ENCODE measurements at places on chromosomes 1 and 21.
A peak's percentile ranks its signal among the peaks of the same experiment; 100 is the strongest.

DNA sequence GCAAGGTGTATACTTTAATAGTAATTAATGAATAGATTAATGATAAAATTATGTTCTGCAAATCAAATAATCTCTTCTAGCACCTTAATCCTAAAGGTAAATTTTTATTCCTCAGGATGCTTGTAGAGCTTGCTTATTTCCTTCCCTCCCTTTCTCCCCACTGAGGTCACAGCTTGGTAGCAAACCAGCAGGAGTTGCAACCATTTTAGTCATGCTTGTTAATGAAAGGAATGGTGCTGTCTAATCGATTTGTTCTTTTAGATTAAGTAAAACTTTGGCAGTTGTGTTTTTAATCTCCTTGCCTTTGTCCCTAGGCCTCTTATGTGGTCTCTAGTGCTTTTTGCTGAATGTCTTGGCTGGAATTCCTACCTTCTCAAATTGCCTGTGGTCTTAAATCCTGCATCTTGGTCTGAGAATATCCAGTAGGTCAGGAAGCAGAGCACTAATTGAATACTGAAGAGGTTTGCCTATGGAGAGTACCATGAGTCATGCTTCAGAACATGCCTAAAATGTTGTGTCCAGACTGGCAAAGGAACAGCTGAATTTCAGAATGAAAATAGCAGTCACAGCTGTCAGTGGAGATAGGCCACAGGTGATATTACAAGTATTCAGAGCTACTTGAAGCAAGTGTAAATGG lies 36.3 kb upstream of the RWDD3 start:
- DNase-seq: no peak

DNA sequence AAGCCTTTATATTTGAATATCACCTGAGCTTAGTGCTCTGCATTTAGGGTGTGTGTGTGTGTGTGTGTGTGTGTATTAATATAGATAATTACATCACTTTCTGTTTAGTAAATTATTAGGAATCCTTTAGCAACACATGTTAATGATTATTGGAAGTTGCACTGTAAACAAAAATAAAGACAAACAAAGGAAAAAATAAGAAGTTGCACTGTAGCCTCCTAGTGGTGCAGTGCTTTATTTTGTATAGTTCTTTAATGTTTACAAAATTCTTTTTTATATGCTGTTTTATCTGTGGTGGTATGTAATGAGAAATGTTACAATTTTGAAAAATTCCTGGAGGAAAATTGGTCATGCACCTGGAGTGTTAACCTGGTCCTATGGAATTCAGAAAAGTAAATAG lies 69.2 kb downstream of the UBE4B start:
- DNase-seq: no peak

DNA sequence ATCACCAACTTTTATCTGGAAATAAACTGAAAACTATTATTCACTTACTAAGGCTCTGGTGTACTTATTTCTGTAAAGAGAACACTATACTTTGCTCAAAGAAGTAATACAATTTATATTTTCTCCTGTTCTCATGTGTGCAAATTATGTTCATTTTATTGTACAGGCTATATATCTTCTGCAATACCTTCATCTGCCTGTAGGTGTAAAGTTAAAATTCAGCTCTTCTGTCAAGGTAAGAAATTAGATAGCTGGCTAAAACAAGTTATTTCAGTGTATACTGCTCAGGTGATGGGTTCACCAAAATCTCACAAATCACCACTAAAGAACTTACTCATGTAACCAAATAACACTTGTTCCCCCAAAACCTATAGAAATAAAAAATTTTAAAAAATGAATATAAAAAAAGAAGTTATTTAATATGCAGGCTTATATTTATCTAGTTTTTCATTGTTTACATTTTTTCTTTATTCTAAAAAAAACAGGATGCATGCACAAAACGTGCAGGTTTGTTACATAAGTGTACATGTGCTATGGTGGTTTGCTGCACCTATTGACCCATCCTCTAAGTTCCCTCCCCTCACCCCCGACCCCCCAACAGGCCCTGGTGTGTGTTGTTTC lies 81.5 kb downstream of the PTGER3 start:
- DNase-seq: peak; percentile 17

DNA sequence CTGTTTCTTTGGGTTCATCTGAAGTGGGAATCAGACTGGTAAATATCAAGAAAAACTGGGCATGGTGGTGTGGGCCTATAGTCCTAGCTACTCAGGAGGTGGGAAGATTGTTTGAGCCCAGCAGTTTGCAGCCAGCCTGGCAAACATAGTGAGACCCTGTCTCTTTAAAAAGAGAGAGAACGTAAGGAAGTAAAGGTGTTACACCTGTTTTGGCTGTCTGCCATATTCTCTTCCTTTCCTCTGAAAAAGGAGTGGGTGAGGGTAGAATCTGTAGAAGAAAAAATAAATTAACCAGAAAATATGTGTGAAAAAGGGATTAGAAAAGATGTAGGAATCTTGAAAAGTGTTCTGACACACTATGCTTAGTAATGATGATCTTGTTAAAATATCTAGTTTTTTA lies 20.0 kb downstream of the AHCYL1 start:
- no peak for DNase-seq

- DNase-seq: peak; percentile 45
Measured at GRCh38 chr1:206735553-206736031, 35.0 kb upstream of the IL19 start.

DNA sequence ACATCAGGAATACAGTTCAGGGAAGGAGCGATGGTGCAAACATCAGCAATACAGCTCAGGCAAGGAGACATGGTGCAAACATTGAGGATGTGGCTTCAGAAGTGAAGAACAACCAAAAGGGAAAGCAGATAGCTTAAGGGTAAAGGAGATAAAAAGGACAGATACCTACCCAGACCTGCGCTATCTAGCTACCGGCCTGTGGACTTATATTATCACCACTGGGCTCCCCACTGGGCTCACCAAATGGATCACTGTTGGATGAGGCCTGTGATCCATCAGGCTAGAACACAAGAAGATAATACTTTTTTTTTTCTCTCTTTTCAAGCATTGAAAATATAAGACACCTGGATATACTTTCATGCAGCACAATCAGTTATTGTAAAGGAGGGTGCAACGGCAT lies 44.7 kb upstream of the C8B start:
- DNase-seq: no peak

DNA sequence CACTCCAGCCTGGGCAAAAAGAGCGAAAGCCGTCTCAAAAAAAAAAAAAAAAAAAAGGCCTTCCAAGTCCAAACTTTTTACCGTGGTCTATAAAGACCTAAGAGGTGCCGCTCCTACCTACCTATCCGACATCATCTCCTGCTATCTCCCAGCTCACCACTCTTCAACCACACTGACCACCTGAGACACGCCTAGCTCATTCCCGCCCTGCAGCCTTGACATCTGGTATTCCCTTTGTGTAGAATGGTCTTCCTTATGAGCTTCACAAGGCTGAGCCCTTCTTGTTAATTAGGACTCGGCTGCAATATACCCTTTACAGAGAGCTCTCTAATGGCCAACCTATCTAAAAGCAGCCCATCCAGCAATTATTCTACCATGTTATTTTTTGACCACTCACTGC lies 680 bp downstream of the MAGOH start:
- DNase-seq: no peak

GRCh38 chr1:212440419-212440818 lies 7.7 kb downstream of the NENF start:
- DNase-seq: no peak

DNA sequence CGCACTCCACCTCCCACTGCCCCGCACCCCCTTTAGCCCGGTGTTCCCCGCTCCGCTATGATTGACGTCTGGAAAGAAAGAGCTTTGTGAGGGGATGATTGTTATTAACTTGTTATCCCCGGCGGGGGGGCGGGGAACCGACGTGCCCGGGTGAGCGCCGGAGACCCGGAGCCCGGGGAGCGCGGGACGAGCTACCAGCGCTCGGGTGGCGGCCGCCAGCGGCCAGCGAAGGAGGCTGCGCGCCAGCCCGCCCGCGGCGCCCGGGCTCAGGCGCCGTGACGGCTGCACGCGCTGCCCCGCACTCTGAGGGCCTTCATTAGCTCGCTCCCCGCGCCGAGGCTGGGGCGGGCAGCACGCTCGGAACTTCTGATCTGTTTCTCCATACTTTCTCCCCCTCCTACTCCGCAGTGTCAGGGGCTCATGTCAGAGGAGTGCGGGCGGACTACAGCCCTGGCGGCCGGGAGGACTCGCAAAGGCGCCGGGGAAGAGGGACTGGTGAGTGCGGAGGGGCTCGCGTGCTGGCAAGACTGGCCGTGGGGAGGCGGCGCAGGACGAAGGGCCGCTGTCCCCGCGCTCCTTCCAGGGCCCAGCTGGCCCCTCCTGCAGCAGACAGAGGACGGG lies 2.1 kb downstream of the LHX8 start:
- DNase-seq: no peak

DNA sequence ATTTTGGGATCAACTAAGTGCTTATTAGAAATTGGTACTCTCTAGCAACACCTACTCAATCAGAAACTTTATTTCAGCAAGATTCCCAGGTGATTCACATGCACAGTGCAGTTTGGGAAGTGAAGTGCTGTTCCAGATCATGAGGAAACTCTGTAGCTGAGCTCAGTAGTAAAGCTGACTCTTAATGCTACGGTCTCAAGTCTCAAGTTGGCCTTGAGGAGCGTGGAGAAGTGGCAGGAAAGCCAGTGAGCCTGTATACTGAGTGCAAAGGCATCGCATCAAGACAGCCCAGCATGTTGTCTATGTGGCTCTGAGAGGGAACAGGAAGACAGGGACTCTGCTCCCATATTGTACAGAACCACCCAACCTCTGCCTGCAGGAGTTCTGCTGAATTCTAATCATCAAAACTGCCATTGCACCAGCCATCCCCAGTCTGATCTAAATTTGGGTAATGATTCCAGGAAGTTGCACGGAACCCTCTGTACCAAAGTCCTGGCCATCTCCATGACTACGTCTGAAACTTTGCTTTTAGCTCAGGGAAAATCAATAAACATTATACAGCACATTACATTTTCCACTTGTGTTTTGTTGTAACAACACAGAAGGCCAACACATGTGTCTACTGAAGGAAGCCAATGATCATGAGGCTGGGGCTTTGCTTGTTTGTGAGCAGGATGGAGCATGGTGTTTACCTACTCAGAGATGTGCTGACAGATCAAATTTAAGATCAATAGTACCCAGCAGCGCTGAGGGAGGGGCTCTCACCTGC lies 105.1 kb upstream of the TLR5 start:
- no peak for DNase-seq

DNA sequence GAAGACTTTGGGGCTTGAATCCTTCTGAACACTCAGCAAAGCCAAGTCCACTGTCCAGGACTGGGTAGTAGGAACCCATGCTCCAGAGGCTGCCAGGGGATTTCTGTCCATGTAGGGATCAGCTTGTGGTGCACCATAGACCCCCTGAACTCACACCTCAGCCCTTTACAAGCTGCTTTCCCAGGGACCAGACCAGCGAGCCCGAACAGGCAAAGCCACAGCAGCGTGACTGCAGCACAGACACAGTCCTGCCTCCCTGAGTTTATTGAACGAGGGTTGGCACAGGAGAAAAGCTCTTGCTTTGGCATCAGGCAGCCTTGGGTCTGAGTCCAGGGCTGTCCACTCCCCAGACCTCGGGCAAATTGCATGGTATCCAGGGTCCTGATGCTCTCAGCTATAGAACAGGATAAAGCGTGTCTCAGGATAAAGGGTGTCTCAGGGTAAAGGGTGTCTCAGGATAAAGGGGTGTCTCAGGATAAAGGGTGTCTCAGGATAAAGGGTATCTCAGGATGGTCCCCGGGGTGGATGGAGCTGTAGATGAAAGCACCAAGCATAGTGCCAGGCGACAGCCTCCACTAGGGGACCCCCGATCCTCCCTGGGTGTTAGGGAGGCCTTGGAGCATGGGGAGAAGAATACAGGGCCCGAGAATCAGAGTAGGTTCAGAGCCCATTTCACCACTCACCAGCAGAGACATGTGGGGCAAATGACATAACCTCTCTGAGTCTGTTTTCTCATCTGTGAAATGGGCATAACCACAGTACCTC lies 648.8 kb downstream of the NPHP4 start:
- no peak for DNase-seq

GRCh38 chr1:101567582-101568189 lies 330.9 kb downstream of the S1PR1 start:
- peak; percentile 42 for DNase-seq

- DNase-seq: peak; percentile 62
Measured at GRCh38 chr1:7218210-7218832, 433.1 kb downstream of the CAMTA1 start.

- no peak for DNase-seq
Measured at GRCh38 chr1:28354121-28354520, 15.4 kb upstream of the PHACTR4 start.

GRCh38 chr1:169999331-169999741 lies 75.2 kb downstream of the KIFAP3 start:
- DNase-seq: peak; percentile 64

- DNase-seq: no peak
Measured at GRCh38 chr1:211013346-211014240, 120.4 kb downstream of the KCNH1 start.

- DNase-seq: no peak
Measured at GRCh38 chr1:243746751-243747150, 103.3 kb downstream of the AKT3 start.

- no peak for DNase-seq
Measured at GRCh38 chr1:213242883-213243282, 191.8 kb downstream of the RPS6KC1 start.

GRCh38 chr1:40921522-40921921 lies 58.0 kb upstream of the CTPS1 start:
- no peak for DNase-seq

DNA sequence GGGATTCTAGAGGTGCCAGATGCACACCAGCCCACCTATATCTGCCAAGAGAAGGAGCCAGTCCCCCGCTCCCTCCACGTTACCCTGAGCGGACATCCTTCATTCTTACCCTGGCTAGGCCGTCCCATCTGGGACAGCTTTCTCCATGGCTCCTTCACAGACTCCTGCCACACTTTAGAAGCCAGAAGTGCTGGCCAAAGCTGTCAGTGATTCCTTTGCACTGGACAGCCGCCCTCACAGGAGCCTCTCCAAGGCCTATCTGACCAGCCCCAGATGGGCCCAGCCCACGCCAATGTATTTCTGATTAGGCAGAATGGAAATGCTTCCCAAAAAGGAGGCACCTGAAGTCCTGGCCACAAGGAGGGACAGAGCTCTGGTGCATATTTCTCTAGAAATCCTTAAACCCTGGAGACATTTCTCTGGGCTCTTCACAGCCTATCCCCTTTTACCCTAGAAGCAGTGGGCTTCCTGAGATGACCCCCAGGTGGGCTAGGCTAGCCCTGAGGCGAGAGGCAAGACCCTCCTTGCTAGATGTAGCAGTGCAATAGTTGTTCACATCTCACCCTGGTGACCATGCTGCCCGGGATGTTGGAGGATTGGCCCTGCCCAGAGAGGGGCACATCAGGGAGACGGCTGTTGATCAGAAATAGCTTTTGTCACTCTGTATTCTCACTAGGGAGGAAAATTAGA lies 44.1 kb downstream of the RASSF5 start:
- no peak for DNase-seq

- no peak for DNase-seq
Measured at GRCh38 chr1:61089741-61090140, 7.4 kb downstream of the NFIA start.

GRCh38 chr1:204791453-204792353 lies 79.0 kb upstream of the NFASC start:
- peak; percentile 46 for DNase-seq

Measured in endothelial cell of umbilical vein (primary cell).